ENCODE measurements at places on chromosomes 11 and 22.

- DNase-seq: peak; percentile 70
Measured at GRCh38 chr11:36744375-36745168, 146.5 kb upstream of the RAG2 start.

DNA sequence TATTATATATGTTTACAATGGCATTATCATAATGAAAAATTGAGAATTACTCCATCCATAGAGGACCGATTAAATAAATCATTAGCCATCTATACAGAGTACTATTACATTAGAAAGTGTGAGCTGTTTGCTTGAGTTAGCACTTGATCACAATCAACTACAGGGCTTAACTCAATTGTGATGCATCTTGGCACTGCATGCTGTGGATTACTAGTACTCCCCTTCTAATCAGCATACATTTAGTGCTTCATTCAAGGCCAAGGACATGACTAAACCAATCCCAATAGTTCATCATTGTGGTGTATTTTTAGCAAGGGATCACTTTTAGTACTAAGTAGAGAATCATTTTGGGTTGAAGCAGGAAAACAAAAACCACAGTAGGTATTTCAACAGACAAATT lies 23.5 kb upstream of the ARHGAP42 start:
- DNase-seq: no peak

- no peak for DNase-seq
Measured at GRCh38 chr11:126145954-126146353, 65.5 kb downstream of the RPUSD4 start.

- no peak for DNase-seq
Measured at GRCh38 chr11:16896729-16897469, 117.3 kb downstream of the PLEKHA7 start.

- no peak for DNase-seq
Measured at GRCh38 chr11:57192316-57192715, 10.6 kb downstream of the LRRC55 start.

GRCh38 chr22:45564349-45565030 lies 61.8 kb downstream of the FBLN1 start:
- DNase-seq: no peak

DNA sequence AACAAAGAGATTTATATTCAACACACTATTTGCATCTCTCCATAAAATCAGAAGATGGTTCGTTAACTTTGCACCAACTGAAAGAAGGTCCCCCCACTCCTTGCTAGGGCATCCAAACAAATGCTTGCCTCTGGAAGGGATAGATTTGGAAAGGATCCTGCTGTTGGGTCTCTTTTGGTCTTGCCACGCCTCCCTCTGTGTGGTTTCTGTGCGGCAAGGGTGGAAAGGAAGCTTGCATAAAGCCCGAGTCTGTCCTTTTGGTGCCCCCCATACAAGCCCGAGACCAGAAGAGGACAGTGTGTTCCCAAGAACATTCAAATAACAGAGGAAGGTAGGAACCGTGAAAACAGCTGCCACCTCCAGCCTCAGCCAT lies 15.1 kb downstream of the SCGB1A1 start:
- peak; percentile 19 for DNase-seq

Data from hematopoietic multipotent progenitor cell treated with erythropoietin and hydrocortisone succinate and interleukin-3 and kit ligand, for 8 days (in vitro differentiated cells).